Osteocyte (in vitro differentiated cells): ENCODE measurements at places on chromosomes 1 and 21. TPM values are rescaled to one million over a fixed set of nuclear protein-coding genes. Genes with fewer than 3 reads are reported as not detected.

The CYYR1 gene
- 4.7 and 6.5 TPM in 2 replicates for total RNA-seq

The KLHDC9 gene
- total RNA-seq: 3.6 and 3.7 TPM in 2 replicates

The TFF1 gene
- total RNA-seq: not detected in 2 replicates

The TRABD2B gene
- not detected in 2 replicates for total RNA-seq

The DHX9 gene
- total RNA-seq: 137 and 146 TPM in 2 replicates

GRCh38 chr1:30088594-30088993 lies 634.8 kb downstream of the MATN1 start:
- no peak for DNase-seq

- no peak for DNase-seq
Measured at GRCh38 chr1:192876633-192877032, 67.8 kb downstream of the RGS2 start.

GRCh38 chr1:30785181-30785580 lies 27.6 kb upstream of the LAPTM5 start:
- no peak for DNase-seq

DNA sequence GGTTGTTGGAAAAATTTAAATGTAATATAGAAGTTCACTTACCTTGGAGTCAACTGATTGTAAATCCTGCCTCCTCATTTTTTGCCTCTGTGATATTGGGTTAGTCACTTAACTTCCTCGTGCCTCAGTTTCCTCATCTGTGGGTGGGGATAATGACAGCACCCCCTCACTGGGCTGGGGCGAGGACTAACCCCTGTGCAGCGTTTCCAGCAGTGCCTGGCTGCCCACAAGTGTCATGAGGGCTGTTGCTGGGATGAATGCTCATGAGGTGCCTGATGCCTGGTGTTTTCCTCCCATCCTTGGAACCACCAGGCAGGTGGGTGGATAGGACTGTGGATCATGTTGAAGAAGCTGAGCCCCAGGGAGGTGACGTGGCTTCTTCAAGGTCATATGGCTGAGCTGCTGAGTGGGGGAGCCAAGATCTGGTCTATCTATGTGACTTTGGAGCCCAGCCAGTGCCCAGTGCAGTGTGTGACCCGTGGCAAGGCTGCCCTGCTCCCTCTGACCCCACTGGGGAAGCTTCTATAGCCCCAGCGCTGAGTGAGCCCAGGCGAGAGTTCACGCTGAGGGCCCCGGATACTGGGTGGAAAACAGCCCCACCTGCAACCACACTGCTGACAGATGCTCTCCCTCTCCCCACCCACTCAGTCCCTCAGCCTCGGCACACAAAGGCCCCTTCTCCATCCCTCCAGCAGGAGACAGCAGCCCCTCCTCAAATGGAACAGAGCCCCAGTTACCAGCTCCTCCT lies 446.0 kb downstream of the PTPRU start:
- DNase-seq: peak; percentile 73

DNA sequence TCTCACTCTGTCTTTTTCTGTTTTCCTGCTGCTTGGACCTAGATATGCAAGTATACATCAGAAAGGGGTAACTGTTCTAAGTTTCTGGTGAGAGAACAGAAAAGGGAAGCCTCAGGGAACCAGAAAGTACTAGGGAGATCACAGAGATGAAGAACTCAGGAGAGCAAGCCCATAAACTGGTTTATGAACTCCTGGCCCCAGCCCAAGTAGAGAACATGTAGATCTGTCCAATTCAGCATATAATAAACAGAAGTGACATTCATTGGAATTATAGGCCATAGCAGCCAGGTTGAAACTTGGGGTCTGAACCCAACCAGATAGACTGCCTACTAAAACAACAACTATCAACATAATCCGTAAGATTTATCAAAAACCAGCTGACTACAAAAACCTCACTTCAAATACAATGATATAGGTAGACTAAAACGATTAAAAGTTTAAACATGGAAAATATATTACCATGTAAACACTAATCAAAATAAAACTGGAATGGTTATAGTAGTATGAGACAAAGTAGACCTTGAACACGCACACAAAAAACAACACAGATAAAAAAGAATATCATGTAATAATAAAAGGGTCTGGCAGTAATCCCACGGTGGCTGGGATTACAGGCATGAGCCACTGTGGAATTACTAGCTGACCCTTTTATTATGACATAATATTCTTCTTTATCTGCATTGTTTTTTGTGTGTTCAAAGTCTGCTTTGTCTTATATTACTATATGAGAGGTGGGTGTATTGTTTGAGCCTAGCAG lies 65.0 kb downstream of the ZSWIM5 start:
- no peak for DNase-seq

GRCh38 chr1:173255214-173255813 lies 48.2 kb upstream of the TNFSF4 start:
- DNase-seq: no peak

DNA sequence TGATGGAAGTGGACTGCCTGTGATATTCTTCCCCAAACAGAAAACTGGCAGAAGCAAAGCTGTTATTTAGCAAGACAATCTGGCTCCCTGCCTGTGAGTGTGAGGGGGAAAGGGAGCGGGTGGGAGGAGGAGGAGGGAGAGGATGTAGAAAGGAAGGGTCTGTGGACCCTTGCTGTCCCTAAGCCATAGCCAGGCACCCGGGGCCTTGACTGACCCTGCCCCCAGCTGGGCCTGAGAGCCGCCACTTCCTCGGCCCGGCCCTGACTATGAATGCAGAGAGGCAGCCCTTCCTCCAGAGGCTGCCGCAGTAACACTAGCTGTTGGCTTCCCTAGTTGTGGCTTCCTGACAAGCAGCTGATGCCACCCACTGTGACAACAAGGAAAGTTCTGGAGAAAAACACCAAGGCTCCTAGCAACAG lies 13.9 kb downstream of the PLA2G2F start:
- DNase-seq: no peak
